EL (cell line): ENCODE measurements at places on chromosomes 2 and 18.

- DNase-seq, result no peak
Observed at GRCh38 chr2:132875193-132875592, 205.2 kb upstream of the LYPD1 start.

GRCh38 chr2:38442643-38443541 lies 65.8 kb upstream of the ATL2 start:
- peak; percentile 37 for DNase-seq

- no peak for DNase-seq
Observed at GRCh38 chr2:74093840-74094239, 53.9 kb downstream of the BOLA3 start.

DNA sequence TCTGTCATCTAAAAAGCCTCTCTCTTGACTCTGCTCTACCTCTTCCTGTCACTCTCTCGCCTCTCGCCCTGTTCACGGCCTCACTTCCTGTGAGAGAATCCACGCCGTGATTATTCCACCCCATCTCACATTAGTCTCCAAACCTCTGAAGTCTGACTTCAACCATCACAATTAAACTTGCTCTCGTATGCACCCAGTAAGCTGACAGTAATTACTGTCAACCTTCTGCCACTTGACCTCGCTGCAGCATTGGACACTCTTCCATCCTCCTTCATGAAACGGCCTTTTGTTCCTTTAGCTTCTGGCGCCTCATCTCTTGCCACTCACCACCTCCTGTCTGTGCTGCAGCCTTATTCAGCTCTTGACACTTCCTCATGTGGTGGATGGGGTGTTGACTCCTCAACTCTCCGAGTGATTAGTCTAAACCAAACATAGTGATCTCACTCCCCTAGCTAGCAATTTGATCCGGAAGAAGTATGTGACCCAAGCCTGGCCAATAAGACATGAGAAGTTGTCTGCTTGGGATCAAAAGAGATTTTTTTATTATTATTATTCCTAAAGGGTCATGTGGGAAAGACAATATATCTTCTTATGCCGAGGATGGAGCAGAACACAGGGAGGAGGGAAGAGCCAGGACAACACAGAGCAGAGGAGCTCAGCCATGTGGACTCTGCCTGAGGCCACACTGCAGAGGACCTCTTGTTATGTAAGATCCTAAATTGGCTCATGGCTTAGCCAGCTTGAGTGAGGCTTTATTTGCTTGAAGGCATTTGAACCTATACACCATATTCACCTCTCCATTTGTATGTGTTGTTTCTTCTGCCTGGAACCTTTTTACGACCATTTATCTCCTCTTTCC lies 38.4 kb upstream of the MYO1B start:
- DNase-seq, result no peak

- no peak for DNase-seq
Observed at GRCh38 chr2:232203936-232204335, 174.6 kb upstream of the ALPP start.

DNA sequence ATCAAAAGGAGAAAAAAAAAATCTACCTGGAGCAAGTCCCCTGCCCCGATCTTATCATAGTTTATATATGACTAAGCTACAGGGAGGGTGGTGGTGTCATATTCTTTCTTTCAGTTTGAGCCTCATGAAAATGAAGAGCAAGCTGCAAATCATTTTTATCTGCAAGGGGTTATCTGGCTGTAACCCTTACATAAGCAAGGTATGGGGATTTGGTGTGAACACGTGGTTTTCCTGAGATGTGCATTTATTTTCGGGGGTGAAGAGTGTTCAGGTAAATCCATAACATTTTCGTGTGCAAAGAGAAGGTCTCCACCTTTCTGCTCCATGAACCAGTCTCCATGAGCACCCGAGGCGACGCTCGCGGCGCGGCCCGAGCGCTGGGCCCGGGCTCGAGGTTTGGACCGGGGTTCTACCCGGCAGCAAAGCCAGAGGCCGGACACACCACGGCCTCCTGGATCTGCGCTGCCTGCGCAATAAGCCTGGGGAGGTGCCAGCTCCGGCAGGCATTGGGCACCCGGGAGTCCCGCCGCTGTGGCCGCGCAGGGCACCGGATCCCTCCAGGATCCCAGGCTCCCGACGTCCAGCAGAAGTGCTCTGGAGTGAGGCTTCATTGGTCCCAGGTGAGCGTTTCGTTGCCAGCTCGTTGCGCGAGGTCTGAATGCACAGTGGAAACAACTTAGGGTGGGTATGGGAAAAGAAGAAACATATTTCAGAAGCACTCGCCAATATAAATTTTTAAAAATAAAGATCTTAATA lies 36.1 kb upstream of the GPD2 start:
- DNase-seq, result peak; percentile 83

DNA sequence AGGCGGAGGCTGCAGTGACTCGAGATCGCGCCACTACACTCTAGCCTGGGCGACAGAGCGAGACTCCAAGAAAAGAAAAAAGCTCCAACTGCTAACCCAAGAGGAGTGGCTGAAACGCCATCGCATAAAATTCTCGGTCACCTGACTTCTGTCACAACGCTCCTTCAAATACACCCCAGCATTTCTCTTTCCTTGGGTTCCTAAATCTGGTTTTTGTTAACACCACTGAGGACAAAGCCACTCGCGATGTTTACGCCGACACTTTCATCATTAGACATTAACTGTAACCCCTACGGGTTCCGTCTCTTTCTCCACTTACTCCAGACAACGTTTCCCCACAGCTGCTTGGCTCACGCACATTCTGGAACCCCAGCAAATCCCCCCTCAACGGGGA lies 679 bp downstream of the CLK1 start:
- DNase-seq, result peak; percentile 20

DNA sequence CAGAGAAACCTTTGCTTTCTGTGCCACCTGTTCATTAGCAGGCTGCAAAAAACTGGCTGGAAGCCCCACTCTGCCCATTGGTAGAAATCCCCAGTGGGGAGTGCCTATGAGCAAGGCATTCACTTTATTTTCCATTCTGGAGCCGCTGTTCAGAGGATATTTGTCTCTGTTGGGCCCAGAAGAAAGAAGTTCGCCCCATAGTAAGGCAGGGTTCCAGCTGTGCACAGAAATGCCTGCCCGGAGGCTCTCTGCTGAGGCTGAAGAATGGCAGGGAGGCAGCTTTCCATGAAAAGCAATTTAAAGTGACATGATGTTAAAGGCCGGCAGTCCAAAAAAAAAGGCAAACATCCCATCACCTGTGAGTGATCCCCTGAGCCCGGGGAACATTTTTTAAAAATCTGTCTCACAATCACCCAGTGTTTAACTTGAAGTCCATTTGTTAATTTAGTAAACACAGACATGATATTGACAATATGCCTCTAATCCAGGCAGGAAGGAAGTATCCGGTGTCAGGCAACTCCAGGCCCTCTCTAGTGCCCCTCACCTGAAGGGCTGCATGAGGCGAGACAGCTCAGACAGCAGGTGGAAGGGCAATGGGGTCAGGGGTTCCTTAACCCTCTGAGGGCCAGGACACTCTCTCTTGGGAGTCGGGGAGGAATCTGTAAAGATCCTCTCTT lies 265.1 kb upstream of the SIX2 start:
- DNase-seq, result no peak

GRCh38 chr2:102975996-102976975 lies 214.5 kb downstream of the TMEM182 start:
- DNase-seq, result no peak

- DNase-seq, result no peak
Observed at GRCh38 chr2:134220344-134220974, 33.4 kb upstream of the MGAT5 start.

DNA sequence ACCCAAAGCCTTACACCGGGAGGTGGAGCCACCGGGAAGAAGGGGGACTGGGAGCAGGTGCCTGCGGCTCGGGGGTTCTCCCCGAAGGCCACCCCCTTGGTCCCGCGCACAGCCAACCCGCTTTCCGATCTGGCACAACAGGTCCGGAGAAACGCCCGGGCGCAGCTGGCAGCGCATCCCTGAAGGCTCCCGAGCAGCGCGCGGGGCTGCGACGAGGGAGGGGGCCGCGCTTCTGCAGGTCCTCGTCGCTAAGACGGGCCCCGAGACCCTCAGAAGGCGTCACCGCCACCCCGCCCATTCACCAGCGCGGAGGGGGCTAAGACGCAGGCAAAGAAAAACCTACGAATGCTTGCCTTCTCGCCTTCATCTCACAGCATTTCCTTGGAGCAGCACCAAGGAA lies 1.8 kb downstream of the CBLN2 start:
- DNase-seq, result no peak

GRCh38 chr18:26656944-26657536 lies 108.7 kb upstream of the KCTD1 start:
- DNase-seq, result peak; percentile 64

DNA sequence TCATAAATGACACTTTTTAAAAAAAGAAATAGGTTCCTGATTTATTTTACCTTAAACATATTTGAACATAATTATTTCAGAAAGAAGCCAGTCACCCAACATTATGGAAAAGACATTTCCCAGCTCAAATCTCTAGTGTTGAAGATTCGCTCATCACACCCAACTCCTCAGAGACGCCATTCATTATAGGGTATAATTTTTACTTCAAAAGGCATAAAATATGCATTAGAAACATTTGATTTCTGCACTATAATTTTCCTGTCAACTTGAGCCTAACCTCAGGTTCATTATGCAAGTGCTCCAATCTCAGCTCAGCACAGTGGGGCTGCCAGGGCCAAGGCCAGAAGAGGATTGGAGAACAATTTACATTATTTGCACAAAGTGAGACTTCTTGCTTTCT lies 58.8 kb upstream of the TTN start:
- no peak for DNase-seq

DNA sequence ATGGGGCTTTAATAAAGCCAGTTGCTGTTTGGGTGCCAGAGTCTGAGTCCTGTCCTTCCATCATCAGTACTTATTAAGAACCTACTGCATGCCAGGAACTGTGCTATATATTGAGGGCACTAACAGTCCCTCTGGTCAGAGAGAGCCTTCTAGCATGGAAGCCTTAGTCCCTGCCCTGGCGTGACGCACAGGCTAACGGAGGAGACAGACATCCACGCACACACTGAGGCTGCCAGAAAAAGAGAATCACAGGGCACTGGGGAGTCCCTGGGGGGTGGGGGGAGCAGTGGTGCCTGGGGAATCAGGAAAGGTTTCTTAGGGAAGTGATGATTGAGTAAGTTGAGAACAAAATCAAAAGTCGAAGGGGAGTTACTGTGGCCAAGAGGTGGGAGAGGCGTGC lies 31.5 kb downstream of the CTIF start:
- DNase-seq, result no peak

- no peak for DNase-seq
Observed at GRCh38 chr2:1937480-1937879, 193.2 kb upstream of the PXDN start.

DNA sequence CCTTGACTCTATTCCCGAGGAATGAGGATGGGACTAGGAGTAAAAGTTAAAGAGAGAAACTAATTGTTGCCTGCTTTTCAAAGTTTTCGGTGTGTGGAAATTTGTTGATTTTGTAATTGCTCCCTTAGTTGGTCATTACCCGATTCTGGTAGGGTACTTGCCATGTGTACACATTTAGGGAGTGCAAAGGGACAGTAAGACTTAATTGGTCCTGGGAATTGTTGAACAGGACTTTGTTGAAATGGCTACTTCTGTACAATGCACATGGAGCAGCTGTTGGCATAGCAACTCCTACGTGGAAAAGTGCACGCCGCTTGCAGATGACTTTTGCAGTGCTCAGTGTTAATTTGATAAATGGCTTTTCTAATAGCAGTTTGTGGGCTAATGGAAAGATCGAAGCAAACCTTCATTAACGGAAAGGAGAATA lies 22.9 kb downstream of the EPAS1 start:
- DNase-seq, result no peak

DNA sequence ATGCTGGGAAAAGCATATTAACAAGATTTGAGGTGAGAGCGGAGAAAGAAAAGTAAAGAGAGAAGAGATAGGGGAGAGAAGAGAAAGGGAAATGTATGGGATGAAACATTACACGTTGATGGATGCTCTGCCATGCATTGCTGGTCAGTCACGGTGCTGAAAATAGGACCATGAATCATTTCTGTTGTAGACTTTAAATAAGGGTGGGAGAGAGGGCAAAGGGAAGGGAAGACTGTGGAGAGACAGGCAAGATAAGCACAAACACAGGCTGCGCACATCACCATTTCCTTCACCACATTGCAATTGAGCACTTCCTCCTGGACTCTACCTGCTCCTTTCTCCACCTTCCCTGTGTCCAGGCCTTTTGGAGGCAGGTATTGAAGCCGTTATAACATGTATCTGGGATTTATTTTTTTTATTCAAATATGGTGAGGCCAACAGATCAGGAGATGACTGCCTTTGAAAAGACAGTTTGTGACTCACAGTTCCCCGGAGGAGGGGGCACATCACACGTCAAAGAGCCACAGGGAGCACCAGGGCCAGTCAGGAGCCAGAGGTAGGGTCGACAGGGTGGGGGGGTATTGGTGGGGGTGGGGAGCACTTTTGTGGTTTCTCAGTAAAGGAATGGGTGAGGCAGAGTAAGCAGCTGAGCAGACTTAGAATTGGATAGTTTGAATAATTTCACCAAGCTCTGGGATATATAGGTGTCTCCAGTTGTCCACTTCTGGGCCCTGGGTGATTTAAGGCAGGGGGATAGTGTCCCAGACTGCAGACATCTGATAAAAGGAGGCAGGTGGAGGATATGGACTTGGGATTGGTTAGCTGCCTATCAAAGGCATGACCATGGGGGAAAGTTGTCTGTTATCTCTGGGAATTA lies 372.8 kb upstream of the ST6GAL2 start:
- DNase-seq, result no peak

GRCh38 chr18:63082366-63083019 lies 237.1 kb downstream of the BCL2 start:
- no peak for DNase-seq
